ENCODE measurements at places on chromosomes 12 and 14.

- no peak for DNase-seq
These were observed 1022.9 kb downstream of the SLC6A15 start for GRCh38 chr12:83889745-83890144.

GRCh38 chr12:3145033-3145432 lies 67.9 kb downstream of the TSPAN9 start:
- DNase-seq = no peak

GRCh38 chr14:77177702-77178101 lies 3.9 kb upstream of the TMEM63C start:
- no peak for DNase-seq

DNA sequence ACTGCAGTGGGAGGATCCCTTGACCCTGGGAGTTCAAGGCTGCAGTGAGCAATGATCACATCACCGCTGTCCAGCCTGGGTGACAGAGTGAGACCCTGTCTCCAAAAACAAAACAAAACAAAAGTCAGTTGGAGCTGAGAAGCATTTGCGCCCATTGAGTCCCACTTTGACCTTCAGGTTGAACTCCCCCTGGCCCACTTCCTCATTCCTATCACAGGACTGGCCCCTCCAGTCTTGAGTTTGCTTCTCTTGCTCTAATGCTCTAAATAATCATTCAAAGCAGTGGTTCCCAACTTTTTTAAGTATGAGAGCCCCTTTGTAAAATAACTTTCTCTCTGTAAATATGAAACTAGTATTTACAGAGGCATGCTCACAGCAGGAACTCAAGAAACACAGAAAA lies 28.0 kb upstream of the GSC start:
- no peak for DNase-seq

- DNase-seq = peak; percentile 75
These were observed 484 bp downstream of the PPP1CC start for GRCh38 chr12:110742096-110742717.

- DNase-seq = no peak
These were observed 28.1 kb downstream of the EVL start for GRCh38 chr14:100093319-100093718.

DNA sequence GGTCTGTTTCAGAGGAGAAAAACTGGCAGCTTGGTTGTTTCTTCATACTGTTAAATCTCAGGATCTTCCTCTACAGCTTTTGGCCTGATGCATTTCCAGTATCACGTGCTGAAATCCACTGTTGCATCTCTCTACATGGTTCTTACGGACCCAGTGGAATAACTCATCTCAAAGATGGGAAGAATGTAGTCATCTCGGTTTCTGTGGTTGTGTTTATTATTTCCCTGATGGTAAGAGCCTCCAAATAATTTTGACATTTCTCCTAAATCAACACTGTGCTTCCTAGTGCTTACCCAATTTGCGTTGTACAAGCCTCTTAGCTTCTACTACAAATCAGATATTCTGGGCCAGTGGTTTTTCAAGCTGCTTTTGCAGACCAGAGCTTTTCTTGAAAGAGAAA lies 812.8 kb downstream of the C12orf50 start:
- no peak for DNase-seq

DNA sequence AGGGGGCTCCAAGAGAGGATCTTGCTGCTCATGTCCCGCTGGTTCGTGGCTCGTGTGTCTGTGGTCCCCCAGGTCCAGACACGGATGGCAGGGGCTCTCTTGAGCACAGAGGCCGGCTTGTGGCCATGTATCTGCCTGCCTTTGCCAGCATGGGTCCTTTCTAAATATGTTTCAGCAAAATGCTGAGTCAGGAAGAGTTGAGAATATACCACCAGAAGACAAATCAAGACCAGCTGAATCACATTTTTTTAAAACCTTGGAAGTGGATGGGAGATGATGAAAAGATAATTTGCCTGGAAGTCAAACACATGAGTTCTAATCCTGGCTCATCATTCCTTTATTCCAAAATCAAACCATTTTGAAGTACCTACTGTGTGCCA lies 58.0 kb downstream of the NUAK1 start:
- no peak for DNase-seq

DNA sequence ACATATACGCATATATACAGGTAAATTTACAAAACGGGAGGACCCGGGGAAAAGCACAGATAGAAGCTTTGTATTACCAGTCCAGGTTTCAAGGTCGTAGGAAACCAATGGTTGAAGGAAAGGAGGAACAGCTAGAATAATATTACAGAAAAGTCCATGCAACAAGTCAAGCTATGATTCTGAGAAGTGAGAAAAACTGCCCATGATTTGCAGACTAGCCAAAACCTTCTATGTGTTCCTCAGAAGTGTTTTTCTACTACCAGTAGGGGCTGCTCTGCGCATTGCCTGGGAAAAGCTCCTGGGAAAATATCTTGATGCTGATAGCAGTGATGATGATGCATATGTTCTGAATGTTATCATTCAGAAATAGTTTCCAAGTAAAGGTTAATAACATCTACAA lies 2.2 kb downstream of the PDZRN4 start:
- DNase-seq = peak; percentile 67

GRCh38 chr14:59998564-59998963 lies 78.6 kb downstream of the LRRC9 start:
- DNase-seq = no peak

GRCh38 chr12:19075711-19076340 lies 53.7 kb upstream of the PLEKHA5 start:
- DNase-seq = no peak

GRCh38 chr12:75982979-75983660 lies 48.5 kb downstream of the PHLDA1 start:
- no peak for DNase-seq

DNA sequence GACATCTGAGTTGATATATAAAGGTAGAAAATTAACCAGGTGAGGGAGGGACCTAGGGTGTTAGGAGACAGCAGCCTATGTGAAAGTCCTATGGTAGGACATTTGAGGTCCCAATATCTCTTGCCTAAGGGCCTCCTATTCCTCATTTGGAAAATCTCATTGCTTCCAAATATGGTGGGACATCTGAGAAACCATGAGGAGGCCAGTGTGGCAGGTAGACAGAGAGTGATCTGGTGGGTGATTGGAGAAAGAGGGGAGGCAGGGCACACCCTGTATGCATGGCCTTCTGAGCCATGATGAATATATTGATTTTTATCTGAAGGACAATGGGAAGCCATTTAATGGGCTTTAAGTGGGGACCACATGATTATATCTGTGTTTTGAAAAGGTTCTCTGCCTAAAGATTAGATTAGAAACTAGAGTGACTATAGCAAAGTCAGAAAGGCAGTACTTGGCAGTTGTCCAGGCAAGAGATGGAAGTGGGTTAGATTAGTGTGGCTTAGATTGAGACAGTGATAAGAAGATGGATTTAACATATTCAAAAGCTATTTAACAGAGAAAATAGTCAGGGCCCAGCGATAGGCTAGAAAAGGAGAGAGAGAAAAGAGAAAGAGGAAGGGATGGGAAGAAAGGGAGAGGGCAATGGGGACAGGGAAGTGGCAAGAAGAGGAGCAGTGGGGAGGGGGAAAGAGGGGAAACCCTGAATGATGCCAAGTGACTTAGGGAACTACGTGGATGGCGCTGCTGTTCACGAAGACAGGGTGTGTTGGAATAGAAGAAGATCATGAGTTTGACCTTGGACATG lies 237.2 kb upstream of the SRRM4 start:
- DNase-seq = no peak

GRCh38 chr12:42798811-42799438 lies 209.4 kb upstream of the PRICKLE1 start:
- no peak for DNase-seq

- no peak for DNase-seq
These were observed 29.9 kb downstream of the PPFIBP1 start for GRCh38 chr12:27553941-27554340.

GRCh38 chr14:72616294-72616693 lies 277.6 kb downstream of the DPF3 start:
- no peak for DNase-seq

DNA sequence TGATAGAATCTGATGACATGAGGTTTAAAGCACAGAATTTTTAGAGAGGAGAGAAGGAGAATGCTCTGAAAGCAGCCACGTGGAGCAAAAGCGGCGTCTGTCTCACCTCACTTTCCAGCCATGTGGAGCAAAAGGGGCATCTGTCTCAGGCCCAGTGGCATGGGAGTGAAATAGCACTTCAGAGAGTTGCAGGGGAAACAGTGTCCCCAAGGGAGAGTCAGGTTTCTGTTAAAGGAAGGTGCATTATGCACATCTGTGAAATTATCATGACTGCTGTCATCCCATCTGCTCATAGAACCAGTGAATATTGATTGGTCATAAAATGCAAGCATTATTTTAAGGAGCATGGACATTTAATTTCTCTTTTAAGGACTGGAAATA lies 124.0 kb downstream of the BICD1 start:
- DNase-seq = no peak

DNA sequence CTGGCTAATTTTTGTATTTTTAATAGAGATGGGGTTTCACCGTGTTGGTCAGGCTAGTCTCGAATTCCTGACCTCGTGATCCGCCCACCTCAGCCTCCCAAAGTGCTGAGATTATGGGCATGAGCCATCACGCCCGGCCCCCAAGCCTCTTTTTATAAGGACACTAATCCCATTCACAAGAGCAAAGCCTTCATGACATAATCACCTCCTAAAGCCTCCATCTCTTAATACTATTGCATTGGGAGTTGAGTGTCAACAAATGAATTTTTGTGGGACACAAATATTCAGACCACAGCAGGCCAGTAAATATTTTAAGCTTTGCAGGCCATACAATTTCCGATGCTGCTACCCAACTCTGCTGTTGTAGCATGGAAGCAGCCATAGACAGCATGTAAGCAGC lies 10.9 kb downstream of the RNF212B start:
- DNase-seq = no peak

DNA sequence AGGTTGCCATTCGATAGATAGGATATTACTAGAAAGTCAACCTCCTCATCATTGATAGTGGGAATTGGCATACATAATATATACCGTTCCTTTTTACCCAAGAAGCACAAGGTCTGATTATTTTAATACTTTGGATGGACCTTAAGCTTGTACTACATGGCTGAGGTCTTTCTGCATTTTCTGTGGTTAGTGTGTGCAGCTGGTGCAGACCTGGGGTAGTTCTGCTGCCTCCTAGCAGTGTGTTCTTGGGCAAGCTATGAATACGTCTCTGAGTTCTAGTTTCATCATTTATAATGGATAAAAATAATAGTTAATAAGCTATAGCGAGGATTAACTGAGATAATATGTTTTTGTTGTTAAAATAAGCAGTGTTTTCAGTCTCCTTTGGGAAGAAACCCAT lies 2.2 kb downstream of the ZDHHC17 start:
- no peak for DNase-seq

- DNase-seq = no peak
These were observed 401.4 kb downstream of the RPL10L start for GRCh38 chr14:46250113-46250703.

DNA sequence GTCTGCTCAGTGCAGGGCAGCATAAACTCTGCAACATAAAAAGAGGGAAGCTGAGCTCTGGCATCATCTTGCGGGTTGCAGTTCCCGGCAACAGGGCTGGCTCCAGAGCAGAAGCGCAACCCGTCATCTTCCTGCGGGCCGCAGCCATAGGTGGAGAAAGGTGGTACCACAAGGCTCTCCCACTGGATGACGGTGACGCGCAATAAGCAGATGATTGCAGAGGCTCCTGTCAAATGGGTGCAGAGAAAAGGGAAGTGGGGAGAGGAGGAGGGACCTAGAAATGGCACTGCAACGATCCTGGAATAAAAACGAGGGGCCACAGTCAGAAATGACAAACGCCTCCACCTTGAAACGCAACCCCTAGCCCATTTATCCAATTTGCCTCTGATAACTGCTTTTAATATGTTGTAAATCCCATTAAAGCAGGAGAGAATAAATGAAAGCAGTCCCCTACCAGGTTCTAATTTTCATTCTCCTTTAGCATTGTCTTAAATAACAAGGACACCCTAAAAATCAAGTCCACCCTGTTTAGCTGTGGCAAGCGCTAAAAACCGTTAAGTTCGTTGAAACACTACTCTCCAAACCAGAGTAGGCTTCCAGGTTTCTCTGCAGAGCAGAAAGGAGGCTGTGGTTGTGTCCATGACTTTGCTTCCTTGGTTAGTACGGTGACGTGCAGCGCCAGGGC lies 30.9 kb upstream of the TUBA1C start:
- peak; percentile 79 for DNase-seq
